WTC11 (cell line): ENCODE measurements at places on chromosomes 5 and 9.

DNA sequence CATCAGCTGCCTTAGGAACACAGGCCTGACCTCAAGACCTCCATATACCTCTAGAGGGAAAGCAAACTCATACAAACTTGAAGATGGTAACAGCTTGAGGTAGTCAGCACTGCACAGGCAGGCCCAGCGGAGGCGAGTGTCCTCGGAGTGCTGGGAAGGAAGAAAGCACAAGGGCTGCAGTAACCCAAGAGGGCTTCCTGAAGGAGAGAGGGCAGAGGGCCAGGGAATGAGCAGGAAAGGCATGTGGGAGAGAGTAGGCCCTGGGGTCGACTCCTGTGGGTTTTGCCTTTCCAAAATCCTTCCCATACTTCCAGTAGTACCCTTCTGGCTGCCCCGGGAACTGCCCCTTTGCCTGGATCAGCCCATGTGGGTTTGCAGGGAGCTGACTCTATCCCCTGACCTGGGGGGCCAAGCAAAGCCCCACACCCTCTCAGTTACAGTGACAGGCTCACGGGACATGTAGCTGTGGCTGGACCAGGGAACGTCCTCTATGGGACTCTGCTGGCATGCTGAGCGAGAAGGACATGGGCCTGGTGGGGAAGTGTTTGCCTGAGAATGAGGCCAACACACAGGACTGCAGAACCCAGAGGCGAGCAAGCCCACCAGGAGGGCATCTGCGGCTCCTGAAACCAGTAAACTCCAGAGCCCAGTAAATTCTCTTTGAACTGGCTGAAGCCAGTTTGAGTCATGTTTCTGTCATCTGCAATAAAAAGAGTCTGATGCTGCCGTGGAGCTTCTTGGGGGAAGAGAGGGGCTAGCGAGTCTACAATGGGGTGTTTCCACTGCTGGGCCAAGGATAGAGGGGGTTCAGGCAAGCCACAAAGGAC, 64.1 kb downstream of the COL23A1 start:
- DNase-seq, result no peak

- no peak for DNase-seq
These were observed 8.5 kb downstream of the CDC42SE2 start for GRCh38 chr5:131272307-131272706.

DNA sequence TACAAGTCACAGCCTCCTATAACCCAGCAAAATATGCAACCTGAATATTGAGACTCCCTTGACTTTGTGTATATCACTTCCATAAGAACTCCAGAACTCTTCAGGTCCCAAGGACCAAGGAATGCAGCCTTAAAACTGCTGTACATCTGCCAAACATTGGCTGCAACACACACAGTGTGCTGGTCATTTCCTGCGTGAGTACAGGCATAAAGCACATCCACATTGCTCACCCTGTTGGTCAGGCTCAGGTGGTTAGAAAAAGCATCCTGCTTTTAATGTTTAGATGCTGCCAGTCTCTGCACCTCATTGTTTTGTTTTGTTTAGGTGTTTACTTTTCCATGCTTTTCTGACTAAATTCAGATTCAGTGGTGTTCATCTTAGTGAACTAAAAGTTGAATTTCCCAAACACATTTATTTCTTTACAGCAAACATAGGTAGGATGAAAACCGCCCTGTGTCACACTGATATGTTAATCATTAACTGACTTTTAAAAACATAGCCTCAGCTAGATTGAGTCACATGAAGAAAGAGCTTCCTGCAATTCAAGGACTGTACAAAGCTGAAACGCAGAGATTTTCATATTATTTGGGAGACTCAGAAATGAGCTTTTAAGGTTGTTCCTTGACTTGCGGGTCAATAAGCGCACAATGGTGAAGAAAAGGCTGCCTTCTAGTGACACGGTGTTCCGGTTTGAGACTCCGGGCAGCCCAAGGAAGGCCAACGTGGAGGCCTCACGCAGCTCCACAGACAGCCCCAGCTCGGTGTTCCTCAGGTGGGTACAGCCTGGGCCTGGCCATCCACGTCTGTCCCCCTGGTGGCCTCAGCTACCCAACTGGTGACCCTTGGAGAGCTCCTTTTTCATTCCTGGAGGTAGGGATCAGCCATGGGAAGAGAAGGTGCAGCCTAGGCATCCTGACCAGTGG, 52.2 kb upstream of the GRAMD2B start:
- DNase-seq, result peak; percentile 16

DNA sequence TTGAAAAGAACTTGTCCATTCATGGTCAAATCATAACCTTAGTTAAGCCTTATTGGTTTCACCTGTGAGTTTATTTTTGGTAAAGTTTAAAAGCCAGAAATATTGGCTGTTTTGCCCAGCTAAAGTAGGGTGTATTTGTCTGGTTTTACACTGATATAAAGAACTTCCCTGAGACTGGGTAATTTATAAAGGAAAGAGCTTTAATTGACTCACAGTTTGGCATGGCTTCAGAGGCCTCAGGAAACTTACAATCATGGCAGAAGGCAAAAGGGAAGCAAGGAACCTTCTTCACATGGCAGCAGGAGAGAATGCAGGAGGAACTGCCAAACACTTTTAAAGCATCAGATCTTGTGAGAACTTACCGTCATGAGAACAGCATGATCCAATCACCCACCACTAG, 55.3 kb downstream of the JAKMIP2 start:
- no peak for DNase-seq

DNA sequence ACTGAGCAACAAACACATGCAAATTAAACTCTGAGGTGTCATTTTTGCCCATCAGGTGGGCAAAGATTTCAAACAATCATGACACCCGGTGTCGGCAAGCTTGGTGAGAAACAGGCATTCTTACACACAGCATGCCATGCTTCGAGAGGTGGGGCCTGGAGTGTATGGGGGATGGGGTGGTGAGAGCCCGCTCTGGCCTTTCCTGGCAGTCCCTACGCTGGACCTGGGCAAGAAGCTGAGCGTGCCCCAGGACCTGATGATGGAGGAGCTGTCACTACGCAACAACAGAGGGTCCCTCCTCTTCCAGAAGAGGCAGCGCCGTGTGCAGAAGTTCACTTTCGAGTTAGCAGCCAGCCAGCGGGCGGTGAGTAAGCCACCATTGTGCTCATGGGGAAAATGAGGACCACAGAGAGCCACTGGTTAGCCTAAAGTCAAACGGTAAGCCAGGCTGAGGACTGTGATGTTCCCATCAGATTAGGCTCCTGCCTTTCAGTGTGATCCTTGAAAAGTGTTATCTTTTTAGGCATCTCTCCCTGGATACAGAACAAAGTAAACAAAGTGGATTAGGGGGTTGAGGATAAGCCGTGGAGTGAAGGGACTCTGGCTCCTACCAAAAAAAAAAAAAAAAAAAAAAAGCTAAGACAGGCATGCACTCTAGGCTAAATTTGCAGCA, 9.4 kb downstream of the MYOZ3 start:
- no peak for DNase-seq

GRCh38 chr5:96297290-96297689, 135.8 kb downstream of the PCSK1 start:
- no peak for DNase-seq

- no peak for DNase-seq
These were observed 206.6 kb downstream of the PALM2AKAP2 start for GRCh38 chr9:109986521-109986991.

DNA sequence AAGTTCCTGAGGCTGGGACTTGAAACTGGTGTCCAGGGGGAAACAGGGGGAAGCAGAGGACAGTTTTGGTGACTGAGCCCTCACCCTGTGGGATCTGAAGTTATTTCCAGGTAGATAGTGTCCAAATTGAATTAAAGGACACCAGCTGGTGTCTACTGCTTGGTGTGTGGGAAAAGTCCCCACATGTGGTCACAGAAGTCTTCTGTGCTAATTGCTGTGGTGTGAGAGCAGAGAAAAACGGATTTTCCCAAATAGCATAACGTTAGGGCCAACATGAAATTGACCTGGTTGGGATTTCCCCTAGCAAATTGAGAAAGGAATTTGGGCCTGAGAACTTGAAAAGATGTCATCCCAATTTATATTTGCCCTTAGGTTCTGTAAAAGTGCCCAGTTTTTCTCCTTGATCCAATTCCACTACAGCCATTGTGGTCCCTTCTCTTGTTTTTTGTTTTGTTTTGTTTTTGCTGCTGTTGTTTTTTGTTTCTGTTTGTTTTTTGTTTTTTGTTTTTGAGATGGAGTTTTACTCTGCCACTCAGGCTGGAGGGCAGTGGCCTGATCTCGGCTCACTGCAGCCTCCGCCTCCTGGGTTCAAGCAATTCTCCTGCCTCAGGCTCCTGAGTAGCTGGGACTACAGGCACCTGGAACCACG, 5.6 kb upstream of the STARD4 start:
- DNase-seq, result no peak

DNA sequence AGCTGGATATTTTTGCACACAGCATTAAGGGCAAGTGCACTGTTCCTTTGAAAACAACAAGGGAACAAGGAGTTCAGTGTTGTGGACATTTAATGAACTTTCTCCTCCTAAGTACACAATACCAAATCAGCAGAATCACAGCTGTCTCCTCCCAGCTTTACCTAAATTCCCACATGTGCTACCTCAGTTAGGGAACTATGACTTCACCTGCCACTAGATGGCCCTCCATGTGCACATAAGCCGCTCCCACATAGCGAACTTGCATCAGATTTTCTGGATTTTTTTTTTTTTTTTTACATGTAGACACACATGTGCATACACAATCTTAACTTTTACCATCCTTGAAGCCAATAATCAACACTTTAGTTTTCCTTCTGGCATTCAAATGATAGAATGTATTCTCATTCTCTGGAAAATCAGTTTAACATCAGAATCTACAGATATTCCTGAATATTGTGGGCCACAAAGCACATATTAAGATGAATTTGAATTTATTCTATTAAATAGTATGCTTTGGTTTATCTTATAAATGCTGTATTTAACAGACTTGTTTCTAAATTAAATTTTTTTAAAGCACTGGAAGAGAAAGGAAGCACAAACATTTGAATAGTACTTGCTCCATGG, 123.6 kb downstream of the PALM2AKAP2 start:
- DNase-seq, result peak; percentile 59

DNA sequence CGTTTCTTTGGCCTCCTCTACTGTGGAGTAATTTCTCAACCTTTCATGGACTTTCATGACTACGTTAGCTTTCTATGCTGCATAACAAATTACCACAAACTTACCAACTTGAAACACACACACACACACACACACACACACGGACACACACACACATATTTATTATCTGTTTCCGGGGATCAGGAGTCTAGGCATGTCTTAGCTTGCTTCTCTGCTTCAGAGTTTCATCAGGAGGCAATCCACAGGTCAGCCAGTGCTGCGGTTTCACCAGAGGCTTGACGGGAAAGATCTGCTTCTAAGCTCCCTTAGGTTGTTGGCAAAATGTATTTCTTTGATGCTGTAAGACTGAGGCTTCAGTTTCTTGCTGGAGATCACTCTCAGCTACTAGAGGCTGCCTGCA, 59.0 kb upstream of the C9orf72 start:
- DNase-seq, result no peak

- no peak for DNase-seq
These were observed 257.8 kb upstream of the TARS1 start for GRCh38 chr5:33182986-33183385.

- no peak for DNase-seq
These were observed 4.3 kb downstream of the MTRR start for GRCh38 chr5:7873216-7873615.

GRCh38 chr5:57862471-57862911, 379.9 kb upstream of the ACTBL2 start:
- no peak for DNase-seq

GRCh38 chr9:34552986-34553385, 30.2 kb upstream of the ENHO start:
- DNase-seq, result no peak

DNA sequence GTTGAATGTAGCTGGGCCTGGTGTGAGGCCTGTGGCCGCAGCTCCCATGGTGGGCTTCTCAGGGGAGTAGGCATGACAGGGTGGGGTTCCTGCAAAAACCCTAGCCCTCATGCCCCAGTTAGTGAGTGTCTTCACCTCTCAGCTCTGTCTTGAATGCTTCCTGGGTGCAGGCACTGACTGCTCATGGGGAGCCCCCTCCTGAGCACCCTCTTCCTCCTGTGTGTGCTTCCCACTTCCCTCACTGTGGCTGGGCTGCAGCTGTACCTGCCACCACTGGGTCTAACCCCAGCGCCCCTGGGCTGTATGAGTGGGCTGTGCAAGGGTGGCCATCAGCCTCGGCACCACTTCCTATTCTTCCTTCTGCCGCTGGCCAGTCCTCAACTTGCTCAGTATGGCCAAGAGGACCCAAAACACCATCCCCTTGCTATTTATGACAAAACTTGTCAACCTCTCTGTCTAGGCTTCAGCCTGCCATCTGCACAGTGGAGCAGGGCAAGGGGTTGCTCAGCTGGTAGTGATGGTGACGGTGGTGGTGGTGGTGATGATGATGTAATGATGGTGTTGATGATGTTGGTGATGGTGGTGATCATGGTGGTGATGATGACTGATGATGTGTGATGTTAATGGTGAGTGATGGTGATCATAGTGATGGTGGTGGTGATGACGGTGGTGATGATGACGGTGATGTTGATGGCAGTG, 67.5 kb downstream of the RXRA start:
- no peak for DNase-seq

GRCh38 chr9:134624137-134624591, 17.4 kb upstream of the COL5A1 start:
- DNase-seq, result peak; percentile 9

DNA sequence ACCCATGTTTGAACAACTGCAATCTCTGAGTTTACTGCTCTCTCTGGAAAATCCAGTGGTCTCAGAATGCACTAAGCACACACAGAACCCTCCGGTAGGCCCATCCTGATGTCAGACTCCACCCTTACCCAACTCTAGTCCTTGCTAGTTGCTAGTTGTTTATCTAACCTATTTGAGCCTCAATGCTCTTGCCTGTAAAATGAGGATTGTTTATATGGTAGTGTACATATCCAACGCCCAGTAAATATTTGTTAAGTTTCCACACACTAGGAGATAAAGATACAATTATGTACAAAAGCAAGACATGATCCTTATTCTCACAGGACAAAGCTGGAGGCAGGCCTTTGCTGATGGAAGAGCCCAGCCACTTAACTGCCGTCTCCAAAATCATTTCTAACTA, 192.2 kb downstream of the SPOCK1 start:
- DNase-seq, result no peak

GRCh38 chr5:83595217-83595616, 123.7 kb downstream of the VCAN start:
- DNase-seq, result no peak

- DNase-seq, result no peak
These were observed 67.4 kb downstream of the ARRDC3 start for GRCh38 chr5:91315701-91316100.

DNA sequence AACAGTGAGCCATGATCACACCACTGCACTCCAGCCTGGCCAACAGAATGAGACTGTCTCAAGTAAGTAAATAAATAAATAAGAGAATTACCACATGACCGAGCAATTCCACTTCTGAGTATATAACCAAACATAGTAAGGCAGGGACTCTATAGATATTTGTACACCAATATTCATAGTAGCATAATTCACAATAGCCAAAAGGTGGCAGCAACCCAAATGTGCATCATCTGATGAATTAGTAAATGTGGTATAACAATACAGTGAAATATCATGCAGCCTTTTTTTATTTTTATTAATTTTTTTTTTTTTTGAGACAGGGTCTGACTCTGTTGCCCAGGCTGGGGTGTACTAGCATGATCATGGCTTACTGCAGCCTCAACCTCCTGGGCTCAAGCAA, 33.1 kb downstream of the ALDH7A1 start:
- no peak for DNase-seq
